Stimulated activated CD8-positive, alpha-beta memory T cell treated with anti-CD3 and anti-CD28 coated beads, Interleukin-7, amount 100 ng/mL, for 4 hours (primary cell): ENCODE measurements at places on chromosomes 4 and X.
A peak's percentile ranks its signal among the peaks of the same experiment; 100 is the strongest.

DNA sequence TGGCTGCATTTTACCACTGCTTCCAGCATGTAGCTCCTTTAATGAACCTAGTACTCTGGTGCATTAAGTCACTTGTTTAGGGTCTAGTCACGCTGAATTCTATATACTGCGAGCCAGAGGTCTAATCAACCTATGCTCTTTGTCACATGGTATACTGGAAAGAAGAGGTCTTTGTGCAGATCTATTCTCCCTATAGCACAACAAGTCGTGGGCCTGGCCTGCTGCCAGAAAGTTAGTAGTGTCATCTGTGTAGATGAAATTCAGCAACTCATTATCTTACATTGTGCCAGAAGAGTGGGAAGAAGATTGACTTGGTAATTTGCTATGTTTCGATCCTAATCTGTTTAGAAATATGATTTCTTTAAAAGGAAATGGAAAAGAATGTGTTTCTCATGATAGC, 80.8 kb downstream of the AWAT2 start:
- DNase-seq, result no peak

DNA sequence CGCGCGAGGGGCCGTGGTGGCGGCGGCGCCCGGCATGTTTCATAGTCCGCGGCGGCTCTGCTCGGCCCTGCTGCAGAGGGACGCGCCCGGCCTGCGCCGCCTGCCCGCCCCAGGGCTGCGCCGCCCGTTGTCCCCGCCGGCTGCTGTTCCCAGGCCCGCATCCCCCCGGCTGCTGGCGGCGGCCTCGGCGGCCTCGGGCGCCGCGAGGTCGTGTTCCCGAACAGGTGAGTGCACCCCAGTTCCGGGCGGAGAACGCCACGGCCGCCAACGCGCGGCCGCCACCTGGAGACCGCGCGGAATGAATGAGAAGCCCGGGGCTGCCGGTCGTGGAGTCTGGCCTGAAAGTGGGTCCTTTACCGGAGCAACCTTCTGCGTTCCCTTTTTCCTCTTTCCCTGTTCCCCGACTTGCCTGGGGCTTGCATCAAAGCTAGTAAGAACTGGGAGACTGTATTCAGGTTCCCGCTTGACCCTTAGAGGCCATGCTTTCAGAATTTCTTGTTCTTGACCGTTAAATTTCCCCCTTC, 429 bp downstream of the NOCT start:
- DNase-seq, result no peak

- no peak for DNase-seq
These were observed 27.7 kb downstream of the FBXO8 start for GRCh38 chr4:174255786-174256185.

GRCh38 chr4:24514808-24515207, 69.5 kb downstream of the DHX15 start:
- DNase-seq, result no peak

GRCh38 chr4:152990471-152991131, 54.5 kb downstream of the FHDC1 start:
- DNase-seq, result no peak

DNA sequence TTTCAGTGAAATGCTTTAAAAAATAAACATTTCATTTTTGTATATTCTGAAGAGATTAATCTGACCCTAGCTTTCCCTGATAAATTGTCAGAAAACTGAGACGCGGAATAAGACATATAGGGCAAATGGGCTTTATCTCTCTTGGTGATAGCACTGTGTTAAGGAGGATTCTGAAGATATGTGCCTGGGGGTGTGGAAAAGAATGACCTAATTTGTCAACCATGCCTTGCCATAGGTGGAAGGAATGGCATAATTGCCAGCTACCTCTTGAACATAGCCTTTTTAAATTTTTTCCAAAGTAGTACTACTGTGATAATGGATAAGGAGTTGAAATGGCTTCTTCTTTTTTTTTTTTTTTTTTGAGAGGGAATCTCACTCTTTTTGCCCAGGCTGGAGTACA, 11.7 kb downstream of the JADE1 start:
- DNase-seq, result no peak

DNA sequence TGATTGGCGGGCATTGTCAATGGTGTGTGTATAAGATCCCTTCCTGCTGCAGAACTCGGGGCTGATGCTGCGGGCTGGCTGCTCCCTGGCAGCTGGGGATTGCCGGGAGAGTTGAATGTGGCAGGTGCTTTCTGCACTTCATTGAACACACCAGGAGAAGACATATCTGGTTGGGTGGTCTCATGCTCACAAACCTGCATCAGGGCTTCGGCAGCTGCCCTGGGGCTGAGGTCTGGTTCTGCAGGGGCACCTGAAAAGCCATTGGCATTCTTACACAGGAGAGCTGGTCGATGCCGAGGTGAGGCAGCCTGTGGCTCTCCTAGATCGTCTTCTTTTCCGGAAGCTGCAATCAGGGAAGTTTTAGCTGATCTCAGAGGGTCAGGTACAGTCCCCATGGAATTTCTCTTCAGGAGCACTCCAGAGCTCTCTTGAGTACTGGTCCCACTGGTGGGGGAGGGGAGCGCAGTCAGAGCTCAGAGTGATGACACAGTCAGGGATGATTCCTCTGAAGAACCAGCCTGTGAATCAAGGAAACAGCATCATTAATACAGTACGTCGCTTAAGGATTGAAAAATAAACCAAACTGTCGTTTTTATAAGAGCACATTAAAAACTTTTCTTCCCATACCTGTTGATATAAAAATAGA, 57.8 kb downstream of the GPRIN3 start:
- no peak for DNase-seq

DNA sequence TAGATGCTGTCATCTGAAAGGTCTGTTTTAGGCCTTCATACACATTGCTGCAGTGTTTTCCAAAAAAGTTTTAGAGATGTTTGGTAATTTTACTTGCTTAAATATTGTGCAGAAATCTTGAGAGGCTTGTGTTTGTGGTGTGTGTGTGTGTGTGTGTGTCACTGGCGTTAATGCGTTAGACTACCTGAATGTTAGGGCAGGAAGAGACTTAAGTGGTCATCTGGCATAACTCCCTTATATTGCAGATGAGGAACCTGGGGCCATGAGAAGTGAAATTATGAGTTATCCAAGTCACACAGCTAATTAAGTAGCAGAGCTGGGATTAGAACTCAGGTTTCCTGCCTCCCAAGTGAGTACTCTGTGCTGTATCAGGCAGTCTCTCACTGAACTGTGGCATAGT, 1.4 kb downstream of the LSM6 start:
- DNase-seq, result no peak

GRCh38 chrX:9312922-9313867, 151.7 kb upstream of the TBL1X start:
- peak; percentile 58 for DNase-seq

DNA sequence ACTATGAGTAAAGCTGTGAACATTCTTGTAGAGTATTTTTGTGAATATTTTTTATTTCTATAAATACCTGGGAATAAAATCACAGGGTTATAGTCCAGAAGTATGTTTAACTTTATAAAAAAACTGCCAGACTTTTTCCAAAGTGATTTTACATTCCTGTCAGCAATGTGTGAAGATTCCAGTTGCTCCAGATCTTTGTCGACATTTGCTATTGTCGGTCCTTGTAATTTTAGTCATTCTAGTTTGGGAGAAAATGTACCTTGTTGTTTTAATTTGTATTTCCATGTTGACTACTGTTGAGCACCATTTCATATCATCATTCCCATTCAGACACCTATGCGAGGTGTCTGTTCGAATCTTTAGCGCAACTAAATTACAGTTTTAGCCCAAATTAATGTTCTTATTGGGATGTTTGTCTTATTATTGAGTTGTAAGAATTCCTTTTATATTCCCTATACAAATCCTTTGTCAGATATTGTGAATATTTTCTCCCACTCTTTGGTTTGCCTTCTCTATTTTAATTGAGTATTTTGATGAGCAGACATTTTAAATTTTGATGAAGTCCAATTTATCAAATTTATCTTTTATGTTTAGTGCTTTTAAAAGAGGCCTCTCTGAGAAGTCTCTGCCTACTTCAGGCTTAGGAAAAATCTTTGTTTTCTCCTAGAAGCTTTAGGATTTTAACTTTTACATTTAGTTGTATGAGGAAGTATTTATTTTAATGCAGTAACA, 2.6 kb downstream of the CEP135 start:
- DNase-seq, result no peak

DNA sequence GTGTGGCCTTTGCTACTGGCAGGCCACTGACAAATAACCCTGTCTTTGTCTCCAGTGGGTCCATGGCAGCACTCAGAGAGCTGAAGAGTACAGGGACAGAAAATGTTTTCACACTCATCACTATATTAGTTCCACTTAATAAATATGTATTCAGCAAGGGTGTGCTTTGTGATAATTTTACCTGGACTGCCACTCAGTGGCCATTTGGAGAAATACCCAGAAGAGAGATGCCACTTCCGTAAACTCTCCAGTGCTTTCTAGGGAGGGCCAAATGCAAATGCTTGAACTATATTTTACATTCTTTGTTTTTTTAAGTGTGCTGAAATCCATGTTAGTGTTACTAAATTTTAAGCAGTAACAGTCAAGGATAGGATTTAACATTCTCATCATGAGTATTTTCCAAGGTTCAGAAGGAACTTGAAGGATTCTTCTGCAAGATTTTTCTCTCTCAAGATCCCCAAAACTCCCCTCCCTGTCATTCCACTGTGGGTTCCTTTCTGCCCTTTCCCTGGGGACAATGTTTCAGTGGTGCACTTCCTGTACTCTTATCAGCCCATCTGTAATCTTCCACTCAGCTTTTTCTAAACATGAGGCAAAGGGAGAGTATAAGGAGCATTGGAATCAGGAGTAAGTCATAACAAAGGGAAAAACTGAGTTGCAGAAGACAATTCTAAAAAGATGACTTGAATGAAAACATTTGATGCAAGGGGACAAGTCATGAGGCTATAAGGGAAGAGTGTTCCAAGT, 46.0 kb downstream of the TFDP3 start:
- no peak for DNase-seq

DNA sequence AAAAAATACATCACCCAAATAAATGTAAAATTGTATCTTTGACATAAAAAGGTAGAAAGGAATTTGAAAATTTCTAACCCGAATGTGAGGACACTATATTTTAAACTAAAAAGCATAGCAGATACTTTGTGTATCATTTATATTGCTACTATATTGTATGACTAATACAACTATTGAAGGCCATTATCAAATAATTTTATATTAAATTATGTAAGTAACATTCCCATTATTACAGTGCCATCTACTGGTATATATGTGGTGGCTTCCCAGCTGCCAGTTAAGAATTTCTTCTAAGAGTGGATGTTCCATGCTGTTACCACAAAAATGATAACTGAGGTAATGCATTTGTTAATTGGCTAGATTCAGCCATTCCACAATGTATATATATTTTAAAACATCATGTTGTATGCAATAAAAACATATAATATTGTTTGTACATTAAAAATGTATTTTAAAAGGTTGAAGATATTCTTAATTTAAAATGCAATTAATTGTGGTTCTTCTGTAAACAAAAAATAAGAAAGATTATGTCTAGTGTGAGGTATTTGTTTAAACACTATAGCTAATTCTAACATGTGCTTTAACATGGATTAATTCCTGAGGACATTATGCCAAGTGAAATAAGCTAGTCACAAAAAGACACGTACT, 65.3 kb downstream of the EGF start:
- DNase-seq, result no peak
